ENCODE measurements at places on chromosomes 2 and 18.

DNA sequence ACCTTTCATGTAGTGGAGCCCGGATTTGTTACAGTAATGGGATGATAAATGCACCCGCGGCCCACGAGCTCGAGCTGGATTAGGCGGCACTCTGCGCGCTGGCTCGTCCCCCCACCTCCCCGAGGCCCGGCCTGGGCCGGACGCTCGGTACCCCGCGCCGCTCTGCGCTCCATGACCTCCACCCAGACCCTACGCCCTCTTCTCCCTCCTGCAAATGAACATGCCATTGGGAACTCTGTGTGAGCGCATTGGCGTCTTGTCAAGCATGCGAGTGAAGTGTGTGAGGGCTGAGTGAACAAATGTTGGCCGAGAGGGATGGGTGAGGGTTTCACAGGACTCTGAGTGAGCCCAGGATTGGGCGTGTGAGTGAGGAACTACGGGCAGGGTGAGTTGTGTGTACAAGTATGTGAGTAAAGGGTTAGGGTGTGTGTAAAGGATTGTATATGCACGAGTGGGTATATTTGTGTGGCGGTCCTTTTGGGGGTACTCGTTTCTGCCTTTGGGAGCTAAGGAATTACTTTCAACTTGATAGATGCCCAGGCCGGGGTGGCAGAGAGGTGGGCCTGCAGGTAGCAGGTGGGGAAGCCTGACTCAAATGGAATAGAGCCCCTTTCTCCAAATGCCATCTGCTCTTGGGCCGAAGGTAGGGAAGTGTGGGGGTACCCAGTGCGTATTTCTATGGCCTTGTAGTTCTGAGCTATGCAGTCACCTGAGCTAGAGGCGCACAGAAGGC lies 2.9 kb upstream of the EN1 start:
- no peak for DNase-seq

GRCh38 chr2:229407170-229407569 lies 136.1 kb upstream of the PID1 start:
- DNase-seq, result no peak

- no peak for DNase-seq
Observed at GRCh38 chr2:154992826-154993225, 294.3 kb downstream of the KCNJ3 start.

- no peak for DNase-seq
Observed at GRCh38 chr2:140424471-140424870, 1644.3 kb upstream of the NXPH2 start.

- no peak for DNase-seq
Observed at GRCh38 chr2:12549641-12550040, 167.1 kb upstream of the TRIB2 start.

DNA sequence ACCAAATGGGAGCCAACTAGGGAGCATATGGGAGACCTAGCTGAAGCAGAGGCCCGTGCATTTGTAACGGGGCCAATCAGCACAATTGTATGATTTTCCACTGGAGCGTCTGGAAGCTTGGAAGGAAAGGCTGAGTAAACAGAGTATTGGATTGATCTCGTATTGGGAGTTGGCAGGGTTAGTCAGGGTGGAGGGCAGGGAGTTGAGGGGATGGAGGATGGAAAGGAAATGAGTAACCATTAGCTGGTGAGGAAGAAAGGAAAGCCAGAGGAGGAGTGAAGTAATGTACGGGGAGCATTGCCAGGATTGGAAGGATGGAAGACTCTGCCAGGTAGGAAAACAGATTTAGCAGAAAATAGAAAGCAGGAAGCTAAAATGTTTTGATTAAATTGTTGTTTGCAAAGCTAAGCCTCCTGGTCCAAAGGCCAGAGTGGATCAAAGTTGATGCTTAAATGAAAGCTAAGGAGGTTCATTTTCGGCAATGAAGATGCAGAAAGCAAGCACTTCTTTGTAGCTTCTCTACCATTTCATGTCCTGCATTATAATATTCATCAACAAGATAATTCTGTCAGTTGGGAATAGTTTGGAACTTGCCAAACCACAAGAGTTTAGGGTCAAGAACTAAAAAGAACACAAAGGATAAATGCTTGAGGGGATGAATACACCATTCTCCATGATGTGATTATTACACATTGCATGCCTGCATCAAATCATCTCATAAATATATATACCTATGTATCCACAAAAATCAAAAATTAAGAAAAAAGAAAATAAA lies 75.6 kb upstream of the TTN start:
- no peak for DNase-seq

- DNase-seq, result no peak
Observed at GRCh38 chr2:63438181-63438580, 150.1 kb downstream of the WDPCP start.

GRCh38 chr2:72562451-72563153 lies 263.2 kb downstream of the EXOC6B start:
- DNase-seq, result no peak

DNA sequence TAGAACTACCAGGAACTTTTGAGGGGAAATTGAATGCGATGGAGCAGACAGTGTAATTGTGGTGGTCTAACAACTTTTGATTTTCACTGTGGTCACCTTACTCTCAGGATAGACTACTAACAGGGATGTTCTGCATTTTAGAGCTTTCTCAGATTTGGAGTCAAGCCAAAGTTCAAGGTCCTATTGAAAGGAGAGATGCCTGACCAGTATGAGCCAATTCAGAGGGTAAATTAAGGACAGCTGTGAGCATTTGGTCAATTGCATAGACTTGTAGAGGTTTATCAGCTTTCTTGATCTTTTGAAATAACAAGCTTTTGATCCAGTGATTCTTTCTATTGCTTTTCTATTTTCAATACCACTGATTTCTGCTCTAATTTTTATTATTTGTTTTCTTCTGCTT lies 1095.7 kb upstream of the CNTNAP5 start:
- no peak for DNase-seq

All from mesenteric fat pad (tissue), 1 donor.